ENCODE measurements at places on chromosomes 4 and X.
A peak's percentile ranks its signal among the peaks of the same experiment; 100 is the strongest.

DNA sequence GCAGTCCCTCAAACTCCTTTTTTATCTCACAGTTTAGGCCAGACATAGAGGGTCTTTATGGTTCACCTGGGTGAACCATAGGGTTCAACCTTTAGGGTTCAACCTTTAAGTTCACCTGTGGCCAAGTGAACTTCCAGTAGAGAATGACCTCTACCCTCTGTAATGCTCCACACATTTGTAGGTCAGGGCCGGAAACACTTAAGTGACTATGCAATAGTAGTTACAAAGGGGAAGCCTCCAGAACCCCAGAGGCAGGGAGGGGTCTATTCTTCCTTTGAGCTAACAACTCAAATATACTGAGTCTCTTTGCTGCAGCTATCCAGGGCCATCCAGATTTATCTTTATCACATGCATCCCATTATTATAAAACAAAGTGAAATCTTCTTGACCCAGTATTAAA lies 100.0 kb downstream of the LARP1B start:
- DNase-seq, result no peak

GRCh38 chr4:152015597-152016302 lies 254.9 kb upstream of the GATB start:
- DNase-seq, result no peak

DNA sequence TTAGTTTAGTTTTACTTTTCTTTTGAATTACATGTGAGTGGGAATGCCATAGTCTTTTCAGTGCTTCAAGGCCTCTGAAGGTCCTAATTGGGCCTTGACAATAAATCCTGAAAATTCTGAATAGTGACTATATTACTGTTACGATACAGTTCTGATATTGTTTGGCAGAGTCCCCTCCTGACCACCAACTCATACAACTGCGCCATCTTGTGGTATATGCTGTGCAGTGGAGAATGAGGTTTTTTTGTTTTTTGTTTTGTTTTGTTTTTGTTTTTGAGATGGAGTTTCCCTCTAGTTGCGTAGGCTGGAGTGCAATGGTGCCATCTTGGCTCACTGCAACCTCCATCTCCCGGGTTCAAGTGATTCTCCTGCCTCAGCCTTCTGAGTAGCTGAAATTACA lies 56.6 kb upstream of the CHRDL1 start:
- DNase-seq, result peak; percentile 0

- no peak for DNase-seq
Measured at GRCh38 chr4:109648266-109648996, 54.8 kb downstream of the CASP6 start.

DNA sequence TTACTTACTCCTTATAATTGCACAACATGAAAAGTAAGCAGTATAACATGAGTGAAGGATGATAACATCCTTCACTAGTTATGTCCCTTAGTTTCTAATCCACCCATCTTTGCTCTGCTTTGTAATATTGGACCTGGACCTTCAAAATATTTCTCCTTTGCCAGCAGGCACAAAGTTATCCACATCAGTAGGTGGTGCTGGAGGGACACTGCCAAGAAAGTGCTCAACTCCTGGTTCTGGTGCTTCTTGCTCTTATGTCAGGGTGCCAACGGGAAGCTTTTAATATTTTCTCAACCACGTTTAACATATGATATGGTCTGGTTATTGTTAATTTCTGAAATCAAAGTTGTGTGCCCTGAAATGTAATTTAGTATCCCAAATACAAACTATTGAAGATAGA lies 49.1 kb downstream of the TMEM165 start:
- DNase-seq, result peak; percentile 48

DNA sequence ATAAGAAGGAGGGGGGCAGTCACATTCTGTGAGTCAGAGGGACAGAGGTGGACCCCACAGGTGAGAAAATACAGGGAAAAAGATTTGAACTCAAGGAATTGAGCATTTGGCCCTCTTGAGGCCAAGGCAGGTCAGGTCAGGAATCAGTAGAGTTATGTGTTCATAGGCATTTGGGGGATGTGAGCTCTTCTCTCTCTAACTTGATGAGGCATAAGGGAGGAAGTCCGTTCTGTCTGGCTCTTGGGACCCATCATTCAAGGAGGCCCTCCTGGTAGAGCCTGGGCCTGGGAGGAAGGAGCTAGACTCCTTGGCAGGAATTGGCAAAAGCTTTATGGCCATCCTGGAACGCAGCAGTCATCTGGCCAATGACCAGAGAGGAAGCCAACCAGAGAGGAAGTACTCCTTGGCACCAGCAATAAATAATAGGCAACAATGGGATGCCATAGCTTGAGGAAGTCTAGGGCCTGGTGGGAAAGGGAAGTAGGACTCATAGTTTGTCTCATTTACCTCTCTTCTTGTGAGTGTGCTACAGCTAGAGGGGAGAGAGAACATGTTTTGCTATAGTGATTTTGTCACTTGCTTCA lies 53.0 kb downstream of the MSN start:
- no peak for DNase-seq

DNA sequence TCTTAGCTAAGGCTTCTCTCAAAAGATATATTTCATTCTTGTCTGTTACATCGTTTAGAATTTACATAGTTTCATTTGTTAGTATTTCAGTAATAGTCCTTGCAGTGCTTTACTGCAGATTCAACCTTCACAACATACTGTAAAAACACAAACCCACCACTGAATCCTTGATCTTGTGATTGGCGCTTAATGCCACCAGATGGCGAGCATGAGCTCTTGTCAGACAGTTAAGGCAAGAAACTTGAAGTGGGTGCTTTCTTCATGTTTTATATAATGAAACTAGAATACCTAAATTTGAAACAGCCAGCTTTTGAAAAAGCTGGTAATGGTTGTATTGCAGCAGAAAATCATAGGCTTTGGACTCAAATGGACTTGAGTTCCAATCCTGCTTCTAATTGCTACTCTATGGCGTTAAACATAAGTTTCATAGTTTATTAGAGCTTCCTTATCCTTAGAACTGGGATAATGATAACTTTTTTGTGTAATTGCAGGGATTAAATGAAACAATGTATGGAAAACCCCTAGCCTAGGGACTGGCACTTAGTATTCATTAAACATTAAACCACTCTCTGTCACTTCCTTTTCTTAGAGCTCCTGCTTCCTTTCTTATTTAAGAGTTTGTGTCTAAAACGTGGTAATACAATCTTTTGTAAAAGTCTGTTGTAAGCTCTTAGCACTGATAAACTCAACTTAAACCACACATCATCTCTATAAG lies 95.1 kb downstream of the USP9X start:
- peak; percentile 40 for DNase-seq

- DNase-seq, result no peak
Measured at GRCh38 chr4:14143892-14144291, 516.4 kb upstream of the BOD1L1 start.

DNA sequence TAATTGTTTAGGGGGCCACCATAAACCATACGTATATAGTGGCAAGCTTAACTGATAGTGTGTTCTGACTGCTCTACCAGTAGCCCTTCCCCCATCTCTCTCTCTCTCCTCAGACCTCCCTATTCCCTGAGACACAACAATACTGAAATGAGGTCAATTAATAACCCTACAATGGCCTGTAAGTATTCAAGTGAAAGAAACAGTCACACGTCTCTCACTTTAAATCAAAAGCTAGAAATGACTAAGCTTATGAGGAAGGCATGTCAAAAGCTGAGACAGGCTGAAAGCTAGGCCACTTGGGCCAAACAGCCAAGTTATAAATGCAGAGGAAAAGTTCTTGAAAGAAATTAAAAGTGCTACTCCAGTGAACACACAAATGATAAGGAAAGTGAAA lies 78.0 kb downstream of the PRDM5 start:
- DNase-seq, result no peak

DNA sequence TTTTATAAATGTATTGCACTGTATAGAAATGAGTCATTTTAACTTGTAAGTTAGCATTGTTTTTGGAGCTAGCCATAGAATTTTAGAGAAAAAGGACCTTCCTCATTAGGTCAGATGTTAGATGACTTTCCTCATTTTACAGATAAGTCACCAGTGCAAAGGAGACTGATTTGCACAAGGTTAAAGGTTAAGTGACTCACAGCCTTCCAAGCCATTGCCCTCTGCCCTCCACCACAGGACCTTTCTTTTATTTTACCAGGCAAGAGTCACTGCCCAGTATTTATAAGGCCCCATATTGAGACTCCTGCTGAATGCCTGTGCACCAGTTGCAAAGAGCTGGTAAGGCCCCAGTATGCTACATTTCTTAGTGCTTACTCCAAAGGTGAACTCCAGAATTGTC lies 4.2 kb upstream of the ABCG2 start:
- no peak for DNase-seq

DNA sequence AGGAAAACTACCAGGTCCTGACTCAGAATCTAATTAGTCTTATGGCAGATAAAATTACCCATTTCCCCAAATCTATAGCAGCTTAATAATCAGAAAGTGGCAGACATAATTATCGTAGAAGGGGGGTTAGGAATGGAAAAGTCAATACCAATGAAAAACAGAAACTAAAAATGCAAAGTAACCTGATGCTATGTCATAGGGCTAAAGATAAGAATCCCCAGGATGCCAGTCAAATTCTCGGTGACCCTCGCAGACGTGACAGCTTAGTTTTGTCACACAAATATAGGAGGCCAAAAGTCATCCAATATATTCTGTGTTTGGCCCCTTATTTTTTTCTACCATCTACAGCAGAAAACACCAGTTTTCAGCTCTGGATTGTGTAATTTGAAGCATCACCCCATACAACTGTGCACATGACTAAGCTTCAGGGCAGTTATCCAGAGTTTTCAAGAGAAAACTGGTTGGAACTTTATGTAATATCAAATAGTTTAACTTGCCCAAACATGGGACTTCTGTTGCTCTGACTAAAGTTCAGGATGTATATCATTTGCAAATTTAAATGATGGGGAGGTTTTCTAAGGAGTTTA lies 30.9 kb downstream of the RASSF6 start:
- peak; percentile 69 for DNase-seq

DNA sequence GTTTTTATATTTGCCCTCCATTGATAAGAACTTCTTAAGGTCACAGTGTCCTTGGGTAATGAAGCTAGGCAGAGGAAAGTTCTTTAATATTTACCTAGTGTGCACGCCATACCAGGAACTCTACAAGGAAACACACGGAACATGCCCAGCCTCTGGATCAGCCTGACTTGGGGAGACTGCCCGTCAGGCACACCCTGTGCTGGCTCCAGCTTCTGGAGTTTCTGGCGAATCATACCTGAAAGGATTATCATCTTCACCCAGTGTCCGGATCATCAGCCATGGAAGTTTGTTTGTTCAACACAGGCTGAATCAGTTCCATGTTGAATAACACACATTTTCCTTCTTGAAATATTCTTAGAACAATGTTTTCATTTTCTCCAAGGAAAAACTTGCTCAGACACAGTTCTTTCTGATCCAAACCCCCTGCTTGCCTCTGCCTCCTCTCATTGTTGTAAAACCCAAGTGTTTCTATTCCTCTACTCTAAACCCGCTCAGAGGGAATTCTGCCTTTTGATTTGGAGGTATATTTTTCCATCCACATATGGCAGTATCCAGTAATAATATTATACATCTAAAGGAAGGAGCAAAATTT lies 176.7 kb downstream of the SHROOM3 start:
- DNase-seq, result no peak

GRCh38 chrX:129996120-129996519 lies 13.7 kb downstream of the BCORL1 start:
- peak; percentile 65 for DNase-seq

DNA sequence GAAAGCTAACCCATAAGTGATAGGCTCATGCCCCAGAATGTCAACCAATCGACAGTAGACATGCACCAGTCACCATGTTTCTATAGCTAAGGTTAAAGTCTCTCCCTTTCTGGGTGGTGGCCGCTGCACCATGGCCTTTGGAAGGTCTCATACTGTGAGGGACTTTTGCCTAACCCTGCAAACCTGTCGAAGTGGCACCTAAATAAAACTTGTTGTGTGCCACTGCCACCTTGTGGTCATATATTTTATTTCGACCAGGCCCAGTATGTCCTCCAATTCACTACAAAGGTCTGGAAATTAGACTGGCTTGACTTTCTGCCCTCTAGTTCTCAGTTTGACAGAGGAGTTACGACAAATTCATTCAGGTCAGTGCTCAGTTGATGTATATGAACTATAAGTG lies 163.1 kb downstream of the SMARCA1 start:
- peak; percentile 20 for DNase-seq

- no peak for DNase-seq
Measured at GRCh38 chrX:30992381-30992904, 79.4 kb downstream of the FTHL17 start.

DNA sequence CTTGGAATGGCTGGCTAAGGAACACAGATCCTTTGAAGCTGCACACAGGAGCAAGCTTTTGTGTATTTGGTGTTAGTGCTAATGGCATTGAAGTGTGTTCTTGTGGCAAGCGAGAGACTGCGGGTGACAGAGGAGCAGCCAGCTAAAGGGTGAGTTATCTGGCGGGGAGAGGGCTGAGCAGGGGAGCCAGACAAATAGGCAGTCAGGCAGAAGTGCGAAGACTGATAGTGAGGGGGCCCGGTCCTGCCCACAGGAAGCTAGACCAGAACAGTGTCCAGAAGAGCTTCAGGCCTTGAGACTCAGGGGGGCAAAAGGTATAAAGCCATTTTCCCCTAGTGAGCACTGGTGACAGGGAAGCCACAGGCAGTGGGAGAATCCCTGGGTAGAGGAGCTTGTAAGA lies 49.6 kb upstream of the MAMLD1 start:
- DNase-seq, result no peak

DNA sequence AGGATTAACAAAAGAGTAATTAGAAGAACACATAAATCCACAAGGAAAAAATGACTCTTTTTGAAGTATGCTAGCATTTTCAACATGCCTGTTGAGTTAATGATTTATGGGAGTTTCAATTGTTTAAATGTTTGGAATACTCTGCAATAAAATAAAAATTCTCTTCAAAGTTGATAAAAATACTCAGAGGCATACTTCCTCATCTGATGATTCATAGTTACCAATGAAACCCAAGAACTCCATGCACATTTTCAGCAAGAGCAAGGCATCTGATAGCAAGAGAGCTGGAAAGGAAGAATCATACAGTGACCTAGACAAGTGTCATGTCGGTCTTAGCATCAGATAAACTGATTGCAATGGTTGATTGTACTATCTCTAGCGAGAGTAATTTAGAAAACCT lies 443.7 kb upstream of the ATOH1 start:
- DNase-seq, result peak; percentile 82

DNA sequence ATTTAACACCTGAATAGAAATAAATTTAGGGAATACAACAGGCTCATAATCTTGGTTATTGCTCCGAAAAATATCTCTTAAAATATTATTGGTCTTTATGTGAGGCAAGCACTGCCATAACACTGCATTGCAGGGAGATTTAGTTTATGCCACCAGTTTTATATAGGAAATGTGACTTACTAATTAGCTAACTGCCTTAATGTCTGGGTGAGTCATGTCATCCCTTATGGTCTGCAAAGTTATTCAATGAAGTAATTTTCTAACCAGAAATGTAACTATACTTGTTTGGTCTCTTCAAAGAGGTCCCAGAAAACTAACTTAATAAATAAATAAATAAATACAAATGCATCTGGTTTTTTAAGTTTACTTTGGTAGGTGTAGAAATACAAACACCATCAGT lies 597.2 kb downstream of the GALNTL6 start:
- DNase-seq, result peak; percentile 24

- DNase-seq, result peak; percentile 79
Measured at GRCh38 chr4:119041951-119042560, 93.6 kb upstream of the MYOZ2 start.

- no peak for DNase-seq
Measured at GRCh38 chrX:13341491-13342101, 21.7 kb upstream of the ATXN3L start.

- no peak for DNase-seq
Measured at GRCh38 chrX:829145-829544, 198.6 kb downstream of the SHOX start.

GRCh38 chr4:13605330-13605729 lies 22.2 kb downstream of the BOD1L1 start:
- no peak for DNase-seq

All from fibroblast of skin of right quadriceps (primary cell).